ENCODE measurements at places on chromosomes 2 and 18.

DNA sequence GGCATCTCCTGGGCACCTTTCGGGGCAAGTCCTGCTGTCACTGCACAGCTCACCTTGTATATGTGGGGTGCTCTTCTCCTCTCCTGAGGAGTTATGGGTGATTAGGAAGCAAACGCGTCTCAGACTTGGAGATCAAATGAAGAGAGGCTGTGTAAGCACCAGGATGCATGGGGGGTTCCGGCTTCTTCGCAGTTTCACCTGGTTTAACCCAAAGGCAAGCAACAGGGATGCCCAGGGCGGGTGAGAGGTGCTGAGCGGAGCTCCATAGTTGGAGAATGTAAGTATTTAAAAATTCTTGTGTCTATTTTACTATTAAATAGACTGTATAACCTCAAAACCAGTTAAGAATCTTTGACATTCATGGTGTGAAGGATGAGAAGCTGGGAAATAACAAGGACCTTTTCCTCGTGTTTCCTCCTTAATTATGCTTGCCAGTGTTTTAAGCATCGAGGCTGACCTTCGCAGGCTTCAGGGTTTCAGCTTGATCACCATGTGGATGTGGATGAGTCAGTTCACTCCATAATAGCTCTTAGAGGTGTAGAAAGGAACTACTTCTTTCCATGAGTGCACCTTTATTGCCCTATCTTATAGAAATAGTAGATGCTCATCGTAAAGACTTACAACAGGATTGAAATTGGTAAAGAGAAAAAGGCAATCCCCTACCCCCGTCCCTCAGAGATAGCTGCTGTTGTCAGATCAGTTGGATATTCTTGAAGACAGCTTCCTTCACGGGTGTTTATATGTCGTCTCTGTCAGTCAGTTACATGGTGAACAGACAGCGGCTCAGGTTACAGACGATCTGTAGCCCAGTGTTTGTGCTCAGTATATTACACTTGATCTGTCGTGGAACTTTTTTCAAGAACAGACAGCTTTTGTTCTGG is 201.1 kb downstream of the AGAP1 start:
- DNase-seq = no peak

- no peak for DNase-seq
Observed at GRCh38 chr2:40680547-40680946, 228.7 kb upstream of the SLC8A1 start.

GRCh38 chr18:44765456-44765855 is 84.8 kb downstream of the SETBP1 start:
- DNase-seq = no peak

DNA sequence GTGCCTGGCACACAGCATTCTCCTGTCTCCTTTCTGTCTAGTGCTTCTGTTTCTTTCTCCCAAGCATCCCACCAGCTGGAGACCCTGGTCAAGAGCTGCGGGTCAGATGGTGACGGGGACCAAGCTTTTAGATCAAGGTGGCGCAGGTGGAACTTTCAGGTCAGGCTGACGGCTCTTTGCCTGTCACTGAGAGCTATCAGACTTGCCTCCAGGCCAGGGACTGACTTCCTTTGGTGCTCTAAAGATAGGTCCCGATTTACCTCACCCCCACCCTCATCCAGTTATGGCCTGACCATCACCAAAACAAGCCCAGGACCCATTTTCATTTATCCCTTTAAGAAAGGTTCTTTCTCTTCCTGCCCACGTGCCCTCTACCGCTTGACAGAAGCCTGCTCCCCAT is 1.2 kb upstream of the EMILIN1 start:
- DNase-seq = no peak

GRCh38 chr2:38201784-38202183 is 125.8 kb upstream of the CYP1B1 start:
- DNase-seq = no peak

- no peak for DNase-seq
Observed at GRCh38 chr2:167862782-167863181, 384.6 kb downstream of the STK39 start.

DNA sequence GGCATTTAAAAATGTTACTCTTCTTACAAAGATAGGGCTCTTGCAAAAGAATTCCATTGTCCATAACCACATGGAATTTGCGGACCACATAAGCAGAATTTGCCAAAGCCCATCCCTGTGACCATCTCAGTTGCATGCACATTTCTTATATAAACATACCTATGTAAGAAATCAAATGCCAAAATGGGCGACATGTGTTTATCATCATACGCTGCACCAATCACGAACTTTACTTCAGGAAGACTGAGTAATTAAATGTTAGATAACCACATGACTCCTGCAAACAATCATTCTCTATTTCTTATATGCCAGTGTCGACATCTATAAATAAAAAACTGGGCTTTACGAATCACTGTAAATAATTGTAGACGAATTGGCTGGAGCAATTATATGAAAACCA is 186.1 kb upstream of the RBMS1 start:
- DNase-seq = no peak

All from stimulated activated CD4-positive, alpha-beta T cell treated with anti-CD3 and anti-CD28 coated beads, Interleukin-15, amount 100 ng/mL, for 1 hour (primary cell).